ENCODE measurements at places on chromosomes 4 and X.
A peak's percentile ranks its signal among the peaks of the same experiment; 100 is the strongest.

DNA sequence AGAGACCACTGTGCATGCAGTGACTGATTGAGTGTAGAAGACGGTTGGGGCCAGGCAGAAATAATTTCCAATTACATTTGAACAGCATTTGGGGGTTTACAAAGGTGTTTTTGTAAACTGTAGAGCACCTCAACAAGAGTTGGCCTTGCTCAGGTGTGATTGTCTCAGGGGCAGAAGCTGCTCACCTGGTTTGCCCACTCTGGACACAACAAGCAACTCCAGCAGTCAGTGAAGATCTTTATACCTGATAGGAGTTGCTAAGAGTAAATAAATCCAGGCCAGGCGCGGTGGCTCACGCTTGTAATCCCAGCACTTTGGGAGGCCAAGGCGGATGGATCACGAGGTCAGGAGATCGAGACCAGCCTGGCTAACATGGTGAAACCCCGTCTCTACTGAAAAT, 221.3 kb downstream of the RAB28 start:
- no peak for DNase-seq

GRCh38 chrX:133698298-133698697, 283.0 kb upstream of the GPC4 start:
- no peak for DNase-seq

DNA sequence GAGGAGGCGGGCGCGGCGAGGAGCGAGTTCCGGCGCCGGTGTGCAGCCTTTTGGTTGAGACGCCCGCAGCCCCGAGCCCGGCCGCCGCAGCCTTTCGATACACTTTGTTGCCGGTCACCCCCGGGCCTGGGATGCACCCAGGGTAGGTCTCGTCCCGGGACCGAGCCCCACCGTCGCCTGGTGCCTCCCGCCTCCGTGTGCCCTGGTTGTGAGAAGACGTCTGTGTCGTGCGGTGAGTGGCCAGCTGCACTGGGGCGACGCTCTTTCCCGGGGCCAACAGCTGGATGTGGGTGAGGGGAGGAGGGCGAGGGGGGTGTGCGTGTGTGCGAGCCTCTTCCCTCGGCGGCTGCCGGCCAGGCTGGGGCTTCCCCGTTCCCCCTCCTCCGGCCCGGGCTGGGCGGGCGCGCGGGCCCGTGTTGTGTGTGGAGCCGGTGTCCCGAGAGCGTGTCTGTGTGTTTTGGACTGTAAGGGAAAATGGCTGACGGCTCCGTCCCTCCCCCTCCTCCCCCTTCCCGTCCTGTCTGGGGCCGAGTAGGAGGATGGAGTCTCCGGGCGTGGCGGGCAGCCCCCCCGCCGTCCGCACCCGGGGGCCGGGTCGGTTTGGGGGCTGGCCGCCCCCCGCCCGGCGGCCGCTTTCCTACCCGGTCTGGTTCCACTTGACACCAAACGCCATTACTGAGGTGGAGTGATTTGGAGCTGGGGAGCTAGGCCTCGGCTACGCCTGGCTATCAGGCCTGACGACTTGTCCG, 807 bp downstream of the USP9X start:
- peak; percentile 13 for DNase-seq

DNA sequence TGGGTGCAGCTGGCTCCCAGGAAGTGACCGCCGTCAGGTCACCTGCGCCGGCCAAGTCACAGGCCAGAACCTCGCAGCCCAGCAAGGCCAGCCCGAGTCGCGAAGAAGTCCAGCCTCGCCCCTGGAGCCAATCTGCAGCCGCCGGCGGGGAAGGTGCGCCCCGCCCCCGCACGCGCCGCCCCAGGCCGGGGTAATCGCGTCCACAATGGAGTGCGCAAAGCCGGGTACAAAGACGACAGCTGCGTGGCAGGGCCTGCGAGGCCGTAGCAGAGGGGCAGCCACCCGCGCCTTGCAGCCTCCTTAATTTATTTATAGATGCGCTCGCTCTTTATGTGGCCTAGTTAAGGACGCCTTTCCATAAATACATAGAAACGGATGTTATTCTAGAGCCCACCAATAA, 139.4 kb upstream of the CPEB2 start:
- no peak for DNase-seq

DNA sequence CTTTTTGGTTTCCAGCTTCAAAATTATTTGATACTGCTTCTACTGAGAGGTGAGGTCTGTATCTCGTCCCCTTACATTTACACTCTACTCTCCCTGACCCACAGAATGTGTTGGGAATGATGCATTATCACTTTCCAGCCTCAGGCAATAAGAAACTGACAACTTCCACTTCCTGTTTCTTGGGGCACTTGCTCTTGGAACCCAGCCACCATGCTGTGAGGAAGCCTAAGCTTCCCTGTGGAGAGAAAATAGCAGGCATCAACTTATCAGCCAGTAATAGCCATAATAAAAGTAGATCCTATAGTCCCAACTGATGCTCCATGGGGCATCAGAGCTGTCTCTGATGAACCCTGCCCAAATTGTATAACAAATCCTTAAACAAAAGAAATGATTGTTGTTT, 32.6 kb downstream of the RELL1 start:
- peak; percentile 5 for DNase-seq

DNA sequence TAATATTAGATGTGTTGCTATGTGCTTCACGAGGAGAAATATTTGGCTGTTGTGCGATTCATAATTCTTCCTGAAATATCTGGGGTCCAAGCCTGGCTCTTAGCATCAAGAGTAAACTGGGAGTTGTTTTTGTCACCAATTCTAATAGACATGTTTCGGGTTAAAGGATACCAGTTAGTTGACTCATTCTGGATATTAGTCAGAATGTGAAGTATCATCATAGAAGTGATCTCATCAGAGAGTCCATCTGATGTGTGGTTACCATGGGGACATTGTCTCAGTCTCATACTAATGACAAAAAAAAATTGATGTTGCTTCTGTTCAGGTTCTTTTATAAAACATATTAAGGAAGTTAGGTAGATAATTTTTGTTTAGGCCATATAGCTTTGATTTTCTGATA, 57.2 kb upstream of the MTMR1 start:
- peak; percentile 35 for DNase-seq

DNA sequence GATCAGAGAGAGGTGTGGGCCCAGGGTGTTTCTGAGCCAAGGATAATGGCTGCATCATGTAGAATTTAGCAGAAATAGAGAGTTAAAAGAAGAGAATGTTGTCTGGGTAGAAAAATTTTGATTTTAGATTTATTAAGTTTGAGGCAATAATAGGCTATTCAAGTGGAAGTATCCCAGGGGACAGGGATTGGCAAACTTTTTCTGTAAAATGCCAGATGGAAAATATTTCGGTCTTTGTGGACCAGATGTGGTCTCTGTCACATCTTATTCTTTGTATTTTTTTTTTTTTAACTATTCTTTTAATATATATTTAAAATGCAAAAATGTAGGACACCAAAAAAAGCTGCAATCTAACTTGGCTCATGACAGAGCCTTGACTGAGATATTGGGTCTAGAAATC, 33.1 kb downstream of the IL15 start:
- DNase-seq: no peak

DNA sequence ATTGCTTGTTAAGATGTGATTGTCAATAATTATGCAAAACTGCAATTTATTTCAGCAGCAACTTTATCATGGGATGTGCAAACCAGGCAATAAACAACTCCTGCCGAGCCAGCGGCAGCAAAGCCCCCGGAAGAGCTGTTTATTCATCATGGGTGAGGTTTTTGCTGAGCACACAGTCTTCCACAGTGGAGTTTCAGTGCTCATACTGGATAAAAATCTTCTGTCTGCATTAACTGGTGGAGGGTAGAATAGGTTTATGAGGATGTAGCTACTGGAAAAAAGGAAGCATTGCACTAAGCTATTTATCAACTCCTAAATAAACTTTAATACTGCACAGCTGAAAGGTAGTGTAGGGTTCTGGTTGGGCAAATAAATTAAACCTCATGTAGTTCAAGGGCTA, 557.4 kb upstream of the FTHL17 start:
- no peak for DNase-seq

DNA sequence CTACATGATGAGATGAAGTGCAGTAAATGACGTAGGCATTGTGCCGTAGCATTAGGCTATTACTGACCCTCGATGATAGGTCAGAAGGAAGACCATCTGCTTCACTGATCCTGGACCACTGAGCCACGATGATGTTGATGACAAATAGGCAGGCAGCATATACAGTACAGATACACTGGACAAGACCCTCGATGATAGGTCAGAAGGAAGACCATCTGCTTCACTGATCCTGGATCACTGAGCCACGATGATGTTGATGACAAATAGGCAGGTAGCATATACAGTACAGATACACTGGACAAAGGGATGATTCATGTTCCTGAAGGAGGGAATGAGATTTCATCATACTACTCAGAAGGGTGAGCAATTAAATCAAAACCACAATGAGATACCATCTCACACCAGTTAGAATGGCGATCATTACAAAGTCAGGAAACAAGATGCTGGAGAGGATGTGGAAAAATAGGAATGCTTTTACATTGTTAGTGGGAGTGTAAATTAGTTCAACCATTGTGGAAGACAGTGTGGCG, 50.9 kb downstream of the BEND4 start:
- DNase-seq: no peak

DNA sequence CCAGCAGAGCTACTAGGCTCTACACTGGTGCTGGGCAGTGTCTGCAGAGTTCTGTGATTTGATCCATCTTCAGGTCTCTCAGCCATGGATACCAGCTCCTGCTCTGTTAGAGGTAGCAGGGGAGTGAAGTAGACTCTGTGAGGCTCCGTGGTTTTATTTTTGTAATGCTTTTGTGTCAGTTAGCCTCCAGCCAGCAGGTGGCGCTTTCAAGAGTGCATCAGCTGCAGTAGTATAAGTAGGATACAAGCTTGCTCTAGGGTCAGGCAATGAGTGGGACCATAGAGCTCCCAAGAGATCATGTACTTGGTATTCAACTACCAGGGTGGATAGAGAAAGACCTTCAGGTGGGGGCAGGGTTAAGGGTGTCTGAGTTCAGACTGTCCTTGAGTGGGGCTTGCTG, 362.5 kb upstream of the TRAM1L1 start:
- no peak for DNase-seq

DNA sequence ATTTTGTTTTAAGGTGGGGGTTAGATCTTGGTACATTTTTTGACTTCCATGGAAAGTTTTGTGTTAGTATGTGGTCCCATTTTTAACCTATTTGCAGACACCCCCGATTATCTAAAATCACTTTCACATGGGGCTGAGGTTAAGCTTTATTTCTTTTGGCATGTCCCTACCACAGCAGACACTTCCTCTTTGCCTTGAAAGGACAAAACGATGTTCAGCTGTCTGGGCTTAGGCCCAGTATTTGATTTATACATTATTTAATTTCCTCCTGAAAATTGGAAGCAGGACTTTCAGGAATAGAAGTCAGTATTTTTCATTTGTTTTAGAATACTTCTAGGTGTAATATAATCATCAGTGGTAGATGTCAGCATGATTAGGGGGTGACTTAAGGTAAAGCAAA, 112.4 kb upstream of the SPRY1 start:
- DNase-seq: no peak

DNA sequence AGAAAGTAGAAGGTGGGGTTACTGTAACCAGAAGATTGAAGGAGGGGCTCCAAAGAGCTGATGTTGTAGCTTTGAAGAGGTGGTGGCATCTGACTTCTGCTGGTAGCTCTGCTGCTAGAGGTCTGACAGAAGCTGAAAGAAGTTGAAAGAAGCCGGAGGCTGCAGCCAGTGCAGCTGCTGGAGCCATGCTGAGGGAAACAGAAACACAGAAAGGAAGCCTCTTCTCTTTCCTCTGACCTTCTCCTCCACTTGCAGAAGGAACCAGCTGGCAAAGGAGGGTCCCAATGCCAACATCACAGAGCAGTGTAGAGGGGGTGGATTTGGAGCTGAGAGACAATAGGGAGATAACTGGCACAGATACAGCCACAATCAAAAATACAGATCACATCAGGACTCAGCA, 89.3 kb upstream of the HHIP start:
- no peak for DNase-seq

DNA sequence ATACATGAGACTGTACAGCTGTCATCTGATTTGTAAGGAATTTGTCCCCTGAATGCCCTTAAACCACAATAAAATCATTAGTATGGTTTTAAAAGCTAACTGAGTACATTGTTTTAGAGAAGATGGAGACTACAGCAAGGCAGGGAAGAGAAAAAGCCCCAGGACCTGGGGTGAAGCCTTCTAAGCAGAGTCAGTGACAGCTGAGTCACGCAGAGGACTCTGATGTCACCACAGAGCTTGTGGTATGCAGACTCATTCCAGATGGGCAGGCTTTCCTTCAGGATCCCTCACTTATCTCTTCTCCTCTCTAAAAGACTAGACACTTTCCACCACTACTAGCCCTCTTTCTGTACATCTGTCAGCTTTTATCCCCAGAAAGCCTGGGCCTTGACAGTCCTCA, 97.1 kb upstream of the ATOH1 start:
- no peak for DNase-seq

- no peak for DNase-seq
These were observed at the start of gene TRAM1L1 for GRCh38 chr4:117084866-117085701. TSS of gene TRAM1L1 (minus strand) at chr4:117085576. CDS start at chr4:117085393, 183 bp downstream.

DNA sequence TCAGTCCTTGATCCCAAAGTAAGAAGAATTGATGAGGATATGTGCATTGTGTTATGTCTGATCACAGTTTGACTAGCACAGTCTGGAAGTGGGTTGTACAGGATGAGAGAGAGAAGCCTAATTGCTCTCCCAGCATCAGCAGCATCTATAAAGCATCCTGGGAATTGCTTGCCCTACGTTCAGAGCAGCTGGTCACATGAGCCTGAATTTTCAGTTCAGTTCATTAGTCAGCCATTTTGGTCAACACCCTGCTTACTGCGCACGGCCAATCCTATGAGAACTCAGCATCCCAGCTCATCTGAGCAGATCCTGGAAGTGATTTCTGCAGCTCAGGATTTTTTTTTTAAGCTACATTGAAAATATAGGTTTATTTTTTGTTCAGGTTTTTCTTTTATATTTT, at the start of gene RUFY3:
Gene RUFY3 (plus strand): TSS at position 218 of the 400 bp plus-strand sequence. CDS start 610 bp downstream, outside the sequence.
- DNase-seq: no peak

GRCh38 chr4:107404591-107405300, 315.3 kb downstream of the PAPSS1 start:
- DNase-seq: no peak

GRCh38 chr4:26081795-26082498, 167.9 kb downstream of the SMIM20 start:
- DNase-seq: no peak

DNA sequence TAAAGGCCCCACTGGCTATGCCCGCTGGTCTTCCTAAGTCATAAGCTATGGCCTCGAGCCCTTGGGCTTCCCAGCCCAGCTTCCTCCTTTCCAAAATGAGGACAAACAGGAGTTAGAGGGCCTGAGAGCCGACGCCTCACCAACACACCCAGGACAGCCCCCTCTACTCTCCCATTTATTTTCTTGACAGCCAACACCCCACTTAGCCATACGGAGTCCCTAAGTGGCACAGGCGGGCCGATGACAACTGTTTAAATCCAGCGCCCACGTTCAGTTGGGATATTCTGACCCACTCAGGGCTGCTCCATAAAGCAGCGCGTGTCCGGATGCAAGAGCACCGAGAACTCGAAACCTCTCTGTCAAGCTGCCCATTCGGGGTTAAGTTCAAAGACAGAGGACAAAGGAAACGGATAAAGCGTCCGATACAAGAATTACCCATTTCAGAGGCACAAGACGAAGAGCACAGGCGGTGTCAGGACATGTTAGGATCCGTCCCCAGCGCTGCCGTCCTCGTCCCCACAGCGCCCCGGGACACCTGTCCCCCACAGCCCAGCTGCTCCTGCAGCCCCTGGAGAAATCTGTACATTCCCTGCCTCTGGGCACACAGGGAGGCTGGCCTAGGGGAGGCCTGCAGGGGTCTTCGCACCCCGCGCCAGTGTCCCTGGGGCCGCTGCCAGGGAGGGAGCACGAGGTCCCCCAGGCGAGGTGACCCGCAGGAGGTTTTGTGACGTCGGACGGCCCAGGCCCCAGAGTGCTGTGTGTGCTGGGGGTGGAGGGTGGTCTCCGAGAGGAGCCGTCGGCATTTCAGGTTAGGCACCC, 1.2 kb downstream of the PRKX start:
- no peak for DNase-seq
